Urothelium cell line (cell line): ENCODE measurements at places on chromosomes 6 and 20.

GRCh38 chr6:34536251-34536958, 19.7 kb downstream of the SPDEF start:
- DNase-seq, result no peak

DNA sequence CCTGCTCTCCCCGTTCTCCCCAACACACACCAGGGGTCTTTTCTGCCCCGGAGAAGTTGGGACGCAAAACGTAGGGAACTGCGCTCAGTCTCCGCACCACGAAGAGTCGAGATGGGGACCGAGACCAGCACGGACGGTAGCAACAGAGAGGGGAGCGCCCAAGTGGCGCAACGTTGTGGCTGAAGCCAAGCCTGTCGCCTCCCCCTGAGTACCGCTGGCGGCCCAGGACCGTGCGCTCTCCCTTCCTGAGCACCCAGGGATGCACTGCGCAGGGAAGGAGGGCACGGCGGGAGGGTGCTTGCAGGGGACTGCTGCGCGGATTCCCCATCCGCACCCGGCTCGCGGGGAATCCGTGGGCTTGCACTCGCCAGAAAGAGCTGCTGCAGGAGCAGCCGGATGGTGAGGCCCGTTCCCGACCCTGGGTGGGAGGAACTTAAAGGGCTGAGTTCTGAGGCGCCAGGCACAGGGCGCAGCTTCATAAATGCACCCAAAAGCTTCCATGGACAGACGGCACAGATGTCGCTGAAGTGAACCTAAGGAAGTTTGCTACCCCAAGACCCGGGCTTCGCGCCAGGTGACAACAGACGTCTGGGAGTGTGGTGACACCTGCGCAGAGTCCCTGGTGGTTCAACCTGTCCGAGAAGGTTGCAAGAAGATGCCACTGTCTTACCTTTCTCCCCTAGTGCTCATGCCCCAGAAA, 178.7 kb downstream of the TBXT start:
- no peak for DNase-seq

- DNase-seq, result no peak
Measured at GRCh38 chr6:154268486-154268885, 88.1 kb downstream of the IPCEF1 start.

DNA sequence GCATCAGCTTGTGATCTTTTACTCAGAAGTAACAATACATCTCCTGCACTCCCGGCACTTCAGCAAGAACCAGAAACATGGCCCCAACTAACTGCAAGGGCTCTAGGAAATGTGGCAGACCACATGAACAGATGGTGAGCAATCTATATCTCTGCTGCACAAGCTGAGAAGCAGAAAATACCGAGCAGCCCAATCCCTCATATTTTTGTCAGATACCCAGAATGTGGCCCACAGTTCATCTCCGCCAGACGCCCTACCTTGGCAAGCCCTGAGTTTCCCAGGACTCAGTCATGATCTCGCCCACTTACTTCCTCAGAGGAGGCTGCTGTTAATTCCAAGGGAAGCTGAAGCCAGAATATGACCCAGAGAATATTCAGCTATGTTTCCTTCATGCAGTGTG, 63.1 kb upstream of the PHACTR1 start:
- no peak for DNase-seq

DNA sequence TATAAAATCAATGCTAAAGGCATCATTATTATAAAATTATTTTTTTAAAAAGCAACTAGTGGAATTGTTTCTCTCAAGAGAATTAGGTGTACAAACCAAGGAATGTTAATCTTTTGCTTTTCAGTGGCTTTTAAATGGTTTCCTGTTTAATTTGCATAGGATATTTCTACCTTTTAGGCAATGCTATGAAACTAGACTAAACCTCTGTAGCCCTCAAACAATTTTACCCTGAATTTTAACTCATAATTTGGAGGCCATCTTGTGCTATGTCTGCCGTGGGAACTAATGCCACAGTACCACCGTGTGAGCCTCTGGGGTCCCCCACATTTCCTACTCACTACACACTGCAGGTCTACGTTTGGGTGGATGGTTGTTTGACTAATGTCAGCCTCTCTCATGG, 20.6 kb downstream of the PHACTR2 start:
- DNase-seq, result no peak

DNA sequence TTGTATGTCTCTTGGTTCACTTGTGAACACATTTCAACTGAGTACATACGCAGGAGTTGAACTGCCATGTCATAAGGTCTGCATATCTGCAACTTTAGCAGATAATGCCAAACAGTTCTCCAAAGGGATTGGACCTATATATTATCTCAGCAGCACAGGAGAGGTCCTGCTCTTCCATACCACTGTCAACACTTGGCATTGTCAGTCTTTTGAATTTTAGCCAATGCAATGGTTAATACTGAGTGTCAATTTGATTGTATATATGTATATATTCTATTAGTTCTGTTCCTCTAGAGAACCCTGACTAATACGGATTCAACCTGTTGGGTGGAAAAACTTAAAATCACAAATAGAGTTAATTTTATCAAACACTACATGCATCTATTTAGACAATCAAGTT, 26.1 kb upstream of the ARHGAP18 start:
- no peak for DNase-seq

DNA sequence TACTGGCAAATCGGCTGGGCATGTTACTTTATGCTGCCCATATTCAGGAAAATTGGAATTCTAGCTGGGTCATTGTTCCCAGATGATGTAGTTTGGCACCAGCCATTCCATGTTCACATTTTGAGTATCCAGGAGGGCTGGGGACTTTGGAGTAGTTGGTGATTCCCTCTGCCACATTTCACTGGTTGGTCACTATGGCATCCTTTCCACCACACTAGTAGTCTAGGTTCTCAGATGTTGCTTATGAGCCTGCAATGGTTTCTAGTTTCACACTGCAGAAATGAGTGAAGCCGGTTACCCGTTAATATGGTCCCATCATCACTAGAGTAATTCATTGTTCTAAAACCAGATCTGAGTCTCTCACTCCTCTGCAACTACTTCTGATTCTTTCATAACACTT, 4.6 kb downstream of the PTPN1 start:
- DNase-seq, result no peak

- DNase-seq, result no peak
Measured at GRCh38 chr20:42336576-42336975, 718.4 kb upstream of the CHD6 start.

DNA sequence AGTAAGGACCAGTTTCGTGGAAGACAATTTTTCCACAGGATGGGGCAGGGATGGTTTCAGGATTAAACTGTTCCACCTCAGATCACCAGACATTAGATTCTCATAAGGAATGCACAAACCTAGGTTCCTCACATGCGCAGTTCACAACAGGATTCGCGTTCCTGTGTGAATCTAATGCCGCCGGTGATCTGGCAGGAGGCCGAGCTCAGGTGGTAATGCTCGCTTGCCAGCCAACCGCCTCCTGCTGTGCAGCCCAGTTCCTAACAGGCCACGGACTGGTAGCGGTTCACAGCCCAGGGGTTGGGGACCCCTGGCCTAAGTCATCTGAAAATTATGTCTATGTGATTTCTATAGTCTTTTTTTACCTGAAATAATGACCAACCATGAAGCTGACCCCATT, 217.5 kb downstream of the TMEM200A start:
- no peak for DNase-seq

DNA sequence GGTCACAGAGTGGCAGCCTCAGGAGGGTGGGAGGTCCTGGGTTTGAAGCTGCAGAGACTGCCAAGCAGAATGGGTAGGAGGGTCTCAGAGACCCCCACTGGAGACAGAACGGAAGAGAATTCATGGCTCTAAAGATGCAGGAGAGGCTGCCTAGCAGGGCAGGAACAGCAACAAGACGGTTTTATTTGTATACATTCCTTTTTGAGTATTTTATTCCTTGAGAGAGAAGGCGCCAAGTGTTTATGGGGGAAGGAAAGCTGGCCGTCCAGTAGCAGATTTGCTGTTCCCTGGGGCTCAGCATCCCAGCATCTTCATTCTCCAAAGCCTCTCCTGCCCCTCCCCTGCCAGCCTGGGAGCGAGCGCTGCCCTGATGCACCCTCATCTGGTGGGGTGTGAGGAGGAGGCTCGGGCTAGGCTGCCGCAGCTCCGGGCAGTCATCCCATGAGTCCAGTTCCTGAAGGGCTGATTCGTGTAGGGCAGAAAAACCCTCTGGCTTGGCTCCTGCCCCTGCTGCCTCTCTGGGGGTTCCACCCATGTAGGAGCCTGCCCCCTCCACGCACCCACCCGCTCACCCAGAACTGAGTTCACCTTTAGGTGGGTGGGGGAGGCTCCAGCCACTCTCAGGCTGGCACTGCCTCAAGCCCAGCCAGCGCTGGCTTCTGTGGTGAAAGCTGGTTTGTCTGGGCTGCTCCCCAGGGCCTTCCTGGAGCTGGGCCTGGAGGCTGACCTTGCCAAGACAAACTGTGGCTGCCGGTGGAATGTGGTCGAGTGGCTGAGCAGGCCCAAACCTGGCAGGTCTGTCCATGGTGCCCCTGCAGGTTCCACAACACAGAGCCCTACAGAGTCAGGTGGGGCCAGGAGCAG, 32.4 kb downstream of the CPXM1 start:
- DNase-seq, result no peak

DNA sequence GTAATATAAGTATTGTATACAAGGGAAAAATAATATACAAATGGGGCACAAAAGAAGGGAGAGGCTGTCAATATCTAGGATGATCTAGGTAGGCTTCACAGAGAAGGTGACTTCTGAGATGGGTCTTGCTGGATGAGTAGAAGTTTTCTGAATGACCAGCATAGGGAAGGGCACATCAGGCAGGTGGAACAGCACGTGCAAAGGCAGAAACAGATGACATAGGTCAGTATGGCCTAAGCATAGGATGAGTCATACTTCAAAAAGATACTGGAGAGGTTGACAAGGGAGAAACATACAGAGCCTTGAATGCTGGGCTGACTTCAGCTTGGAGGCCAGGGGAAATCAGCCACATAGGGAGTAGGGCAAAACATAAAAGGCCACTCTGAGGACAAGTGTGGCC, 31.9 kb upstream of the SIRPA start:
- peak; percentile 39 for DNase-seq

GRCh38 chr20:17688965-17689364, 6.9 kb upstream of the RRBP1 start:
- DNase-seq, result no peak

DNA sequence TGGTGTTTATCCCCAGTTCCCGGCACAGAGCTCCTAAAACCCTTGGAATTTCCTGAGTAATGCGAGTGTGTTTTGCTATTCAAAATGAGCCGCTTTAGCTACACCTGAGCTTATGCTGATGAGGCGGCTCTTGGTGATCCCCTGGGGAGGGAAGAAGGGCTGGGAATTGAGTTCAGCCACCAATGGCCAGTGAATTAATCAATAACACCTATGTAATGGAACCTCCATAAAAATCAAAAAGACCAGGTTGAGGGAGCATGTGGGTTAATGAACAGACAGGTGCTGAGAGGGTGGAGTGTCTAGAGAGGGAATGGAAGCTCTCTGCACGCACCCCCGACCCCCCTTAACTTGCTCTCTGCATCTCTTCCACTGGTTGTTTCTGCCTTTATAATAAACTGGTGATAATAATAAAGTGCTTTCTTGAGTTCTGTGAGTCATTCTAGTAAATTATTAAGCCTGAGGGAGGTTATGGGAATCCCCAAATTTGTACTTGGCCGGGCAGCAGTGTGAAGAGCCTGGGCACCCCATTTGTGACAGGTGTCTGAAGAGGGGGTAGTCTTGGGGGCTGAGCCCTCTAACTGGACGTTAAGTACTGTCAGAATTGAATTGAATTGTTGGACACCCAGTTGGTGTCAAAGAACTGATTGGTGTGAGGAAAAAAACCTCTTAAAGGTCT, 24.6 kb upstream of the SERPINB1 start:
- no peak for DNase-seq

DNA sequence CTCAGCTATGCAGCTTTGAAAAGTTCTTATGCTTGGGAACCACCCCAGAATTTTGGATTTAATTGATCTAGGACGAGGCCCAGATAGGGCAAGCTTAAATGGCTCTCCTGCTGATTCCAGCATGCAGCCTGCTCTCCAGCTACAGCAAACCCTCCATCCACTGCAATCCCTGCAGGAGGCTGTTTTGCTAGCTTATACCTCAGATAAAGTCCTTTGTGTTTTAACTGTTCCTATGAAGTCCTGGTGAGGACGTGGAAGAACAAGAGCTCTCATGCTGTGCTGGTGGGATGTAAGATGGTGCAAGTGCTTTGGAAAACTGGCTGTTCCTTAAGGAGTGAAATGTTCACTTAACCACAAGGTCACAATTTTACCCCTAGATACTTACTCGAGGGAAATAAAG, 25.5 kb upstream of the NXT1 start:
- no peak for DNase-seq

GRCh38 chr6:21844120-21844917, 250.8 kb downstream of the SOX4 start:
- no peak for DNase-seq

- DNase-seq, result no peak
Measured at GRCh38 chr20:24741493-24742072, 207.5 kb upstream of the CST7 start.

GRCh38 chr6:109760208-109760607, 69.1 kb downstream of the FIG4 start:
- no peak for DNase-seq

DNA sequence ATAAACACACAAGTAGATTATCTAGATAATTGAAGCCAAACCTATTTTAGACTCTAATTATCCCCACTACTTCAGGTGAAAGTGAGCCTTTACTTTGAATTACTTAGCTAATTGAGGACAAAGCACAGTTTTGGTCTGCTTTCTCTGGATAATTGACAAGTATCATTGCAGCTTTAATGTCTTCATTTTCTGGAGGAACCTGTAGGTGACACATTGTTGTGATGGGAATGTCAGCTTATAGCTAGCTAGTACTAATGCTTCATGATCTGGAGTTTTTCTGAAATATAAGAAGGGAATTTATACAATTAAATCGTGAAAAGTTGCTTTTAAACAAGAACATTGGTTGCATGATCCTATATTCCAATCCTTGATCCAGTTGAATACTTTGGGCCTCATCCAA, 319.3 kb upstream of the CITED2 start:
- no peak for DNase-seq

DNA sequence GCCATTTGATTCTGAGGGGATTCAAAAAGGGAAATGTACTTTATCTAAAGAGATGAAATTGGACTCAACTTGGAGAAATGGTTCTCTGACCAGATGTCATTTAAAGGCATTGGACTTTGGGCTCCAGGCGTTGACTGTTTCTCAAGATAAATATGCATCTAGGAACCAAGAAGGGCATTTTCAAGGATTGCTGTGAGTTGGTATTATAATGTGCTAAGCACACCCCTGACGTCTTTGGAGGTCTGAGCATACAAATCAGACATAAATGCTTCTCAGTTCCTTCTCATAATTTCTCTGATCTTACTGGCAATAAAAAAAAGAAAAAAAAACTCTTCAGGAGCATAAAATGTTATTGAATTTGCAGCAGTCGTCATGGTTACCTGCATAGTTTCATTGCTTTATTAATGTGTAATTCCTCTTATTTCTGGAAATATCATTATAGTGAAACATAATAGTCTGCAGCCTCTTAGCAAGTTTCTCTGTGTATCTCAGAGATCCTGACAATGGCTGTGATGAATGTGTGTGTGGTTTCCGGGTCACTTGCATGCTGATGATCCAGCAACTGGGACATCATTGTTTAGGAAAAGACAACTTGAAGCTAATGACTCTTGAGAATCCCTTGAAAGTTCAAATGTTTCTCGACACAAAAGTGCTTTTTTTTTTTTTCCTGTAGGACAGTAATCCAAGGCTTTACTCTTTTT, 136.0 kb downstream of the AIG1 start:
- DNase-seq, result no peak

- no peak for DNase-seq
Measured at GRCh38 chr6:129966125-129966524, 52.3 kb upstream of the L3MBTL3 start.

GRCh38 chr20:40286975-40287531, 402.0 kb downstream of the MAFB start:
- DNase-seq, result no peak
